K562 (cell line): ENCODE measurements at places on chromosomes 6 and 20.
A peak's percentile ranks its signal among the peaks of the same experiment; 100 is the strongest.

DNA sequence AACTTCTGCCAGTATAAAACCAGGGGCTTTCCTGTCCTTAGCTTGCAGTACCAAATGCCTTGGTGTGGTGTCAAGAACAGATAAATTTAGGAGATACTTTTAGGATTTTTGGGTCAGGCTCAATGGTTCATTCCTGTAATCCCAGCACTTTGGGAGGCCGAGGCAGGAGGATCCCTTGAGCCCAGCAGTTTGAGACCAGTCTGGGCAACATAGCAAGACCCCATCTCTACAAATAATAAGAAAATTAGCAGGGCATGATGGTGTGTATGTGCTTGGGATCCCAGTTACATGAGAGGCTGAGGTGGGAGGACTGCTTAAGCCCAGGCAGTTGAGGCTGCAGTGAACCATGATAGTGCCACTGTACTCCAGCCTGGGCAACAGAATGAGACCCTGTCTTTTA is 3.2 kb upstream of the ZBTB12 start:
- peaks cover 44% of the 10 kb centered on the region for H3K4me1 ChIP-seq
- H3K4me3 ChIP-seq, result no peak overlapping the region
- H3K36me3 ChIP-seq, result peaks cover 7% of the 10 kb centered on the region; the same call in 1 of the 3 replicates
- H3K27ac ChIP-seq, result no peak overlapping the region

DNA sequence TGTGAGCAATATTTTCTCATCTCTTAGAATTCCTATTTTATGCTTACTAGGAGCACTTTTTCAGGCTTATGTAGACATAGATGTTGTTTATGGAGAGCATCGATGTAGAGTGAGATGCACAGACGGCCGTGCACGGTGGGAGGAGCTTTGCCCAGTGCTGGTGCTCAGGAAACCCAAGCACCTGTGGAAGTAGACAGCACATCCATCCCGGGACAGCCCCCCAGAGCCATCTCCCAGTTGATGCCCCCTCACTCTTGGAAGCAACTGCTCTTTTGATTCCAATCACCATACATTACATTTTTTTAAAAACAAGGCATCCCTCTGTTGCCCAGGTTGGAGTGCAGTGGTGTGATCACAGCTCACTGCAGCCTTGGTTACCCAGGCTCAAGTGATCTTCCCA is 143.7 kb downstream of the SMOC2 start:
- H3K4me3 ChIP-seq, result no peak overlapping the region
- no peak overlapping the region for H3K27ac ChIP-seq
- peaks cover 34% of the 10 kb centered on the region for H3K27me3 ChIP-seq
- H3K36me3 ChIP-seq, result no peaks in the 10 kb centered on the region
- DNase-seq, result no peak

GRCh38 chr6:109653264-109653663 is 37.7 kb downstream of the AK9 start:
- H3K27me3 ChIP-seq, result peaks cover 3% of the 10 kb centered on the region; the same call in 1 of the 2 replicates
- no peaks in the 10 kb centered on the region for H3K36me3 ChIP-seq
- H3K27ac ChIP-seq, result no peak overlapping the region
- H3K4me1 ChIP-seq, result no peaks in the 10 kb centered on the region

- no peaks in the 10 kb centered on the region for H3K27me3 ChIP-seq
Measured at GRCh38 chr20:60352017-60352416, 393.8 kb downstream of the CDH26 start.

GRCh38 chr6:41625442-41625841 is 12.8 kb upstream of the MDFI start:
- H3K4me3 ChIP-seq, result no peak overlapping the region
- H3K4me1 ChIP-seq, result no peaks in the 10 kb centered on the region
- H3K36me3 ChIP-seq, result no peaks in the 10 kb centered on the region
- DNase-seq, result no peak

DNA sequence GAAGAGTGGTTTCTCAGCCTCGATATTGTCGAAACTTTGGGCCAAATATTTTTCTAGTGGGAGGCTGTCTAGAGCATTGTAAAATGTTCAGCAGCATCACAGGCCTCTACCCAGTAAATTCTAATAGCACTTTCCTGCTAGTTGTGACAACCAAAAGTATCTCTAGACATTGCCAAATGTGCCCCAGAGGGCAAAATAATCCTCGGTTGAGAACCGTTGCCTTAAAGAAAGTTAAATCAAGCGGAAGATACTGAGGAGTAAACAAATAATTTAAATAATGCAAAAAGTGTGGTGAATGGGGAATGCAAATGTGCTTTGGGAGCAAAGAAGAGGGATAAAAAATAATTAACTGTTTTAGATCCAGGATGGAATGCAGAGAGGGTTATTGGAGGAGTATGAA is 106.4 kb upstream of the ASCC3 start:
- no peak for DNase-seq
- H3K27me3 ChIP-seq, result no peaks in the 10 kb centered on the region
- no peaks in the 10 kb centered on the region for H3K4me1 ChIP-seq
- H3K4me3 ChIP-seq, result no peak overlapping the region
- no peaks in the 10 kb centered on the region for H3K36me3 ChIP-seq

DNA sequence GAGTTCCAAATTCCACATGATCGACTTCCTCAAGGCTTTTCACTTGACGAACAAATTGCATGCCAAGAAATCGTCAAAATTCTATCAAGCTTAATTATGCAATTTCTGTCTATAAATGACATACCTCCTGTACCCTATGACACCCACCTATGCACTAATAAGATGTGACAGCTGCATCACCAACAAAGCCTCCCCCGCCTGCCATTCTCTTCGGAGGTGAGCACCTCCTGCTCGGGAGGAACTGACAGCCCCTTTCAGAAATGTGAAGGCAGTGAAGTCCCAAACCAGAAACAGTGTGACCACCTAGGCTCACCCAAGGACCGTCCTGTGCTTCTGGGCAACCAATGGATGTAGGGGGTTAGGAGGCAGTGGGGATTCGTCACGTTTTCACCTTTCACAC is 37.1 kb downstream of the GPR6 start:
- no peak overlapping the region for H3K27ac ChIP-seq
- DNase-seq, result no peak
- no peak overlapping the region for H3K4me3 ChIP-seq

GRCh38 chr6:161274898-161275297 is 1.0 kb upstream of the AGPAT4 start:
- no peaks in the 10 kb centered on the region for H3K27me3 ChIP-seq
- H3K36me3 ChIP-seq, result no peaks in the 10 kb centered on the region
- H3K4me3 ChIP-seq, result no peak overlapping the region

- peak; percentile 48 for DNase-seq
- H3K27me3 ChIP-seq, result peaks cover 24% of the 10 kb centered on the region
- no peaks in the 10 kb centered on the region for H3K4me1 ChIP-seq
Measured at GRCh38 chr6:40894962-40895799, 143.8 kb downstream of the UNC5CL start.

GRCh38 chr20:3876676-3877075 is 12.5 kb upstream of the PANK2 start:
- DNase-seq, result no peak
- H3K27ac ChIP-seq, result no peak overlapping the region
- peaks cover 9% of the 10 kb centered on the region; the same call in 1 of the 3 replicates for H3K36me3 ChIP-seq
- no peaks in the 10 kb centered on the region for H3K27me3 ChIP-seq
- no peaks in the 10 kb centered on the region; the same call in 1 of the 2 replicates for H3K4me1 ChIP-seq

GRCh38 chr6:167699141-167699931 is 127.4 kb upstream of the AFDN start:
- H3K36me3 ChIP-seq, result no peaks in the 10 kb centered on the region
- H3K27ac ChIP-seq, result no peak overlapping the region
- DNase-seq, result no peak
- H3K4me3 ChIP-seq, result no peak overlapping the region
- H3K27me3 ChIP-seq, result peaks cover 61% of the 10 kb centered on the region

DNA sequence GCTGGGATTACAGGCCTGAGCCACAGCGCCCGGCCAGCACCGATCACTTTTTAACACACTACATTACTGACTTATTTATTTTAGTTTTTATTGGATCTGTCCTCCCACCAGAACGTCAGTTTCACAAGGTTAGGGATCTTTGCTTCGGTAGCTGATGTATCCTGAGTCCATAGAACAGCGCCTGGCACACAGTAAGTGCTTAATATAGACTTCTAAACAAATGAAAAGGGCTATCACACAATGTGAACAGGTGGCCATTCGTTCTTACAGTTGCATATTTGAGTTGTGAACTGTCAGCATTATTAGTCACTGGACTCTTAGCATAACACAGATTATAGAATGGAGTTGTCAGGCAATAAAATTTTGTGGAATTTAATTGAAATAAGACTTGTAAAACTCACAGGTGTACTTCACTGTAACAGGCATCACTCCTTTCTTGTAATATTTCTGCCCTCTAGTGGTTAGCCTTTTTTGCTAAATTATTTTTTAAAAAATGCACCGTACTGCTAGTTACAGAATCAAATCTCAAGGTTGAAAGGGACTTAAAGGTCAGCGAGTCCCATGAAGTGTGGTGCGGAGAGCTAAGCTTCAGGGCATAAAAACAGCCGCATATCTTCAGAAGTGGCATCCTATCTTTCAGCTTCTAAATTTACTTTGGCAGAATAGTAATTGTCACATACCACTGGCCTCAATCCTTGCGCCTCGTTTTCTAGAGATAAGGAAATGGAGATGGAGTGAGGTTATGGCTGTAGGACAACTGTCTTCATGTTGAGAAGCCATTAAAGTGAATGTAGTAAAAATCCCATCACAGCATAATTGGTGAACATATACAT is 3.4 kb upstream of the TBC1D7 start:
- no peak overlapping the region for H3K4me3 ChIP-seq
- DNase-seq, result peak; percentile 42
- H3K36me3 ChIP-seq, result no peaks in the 10 kb centered on the region
- peaks cover 24% of the 10 kb centered on the region for H3K4me1 ChIP-seq
- H3K27ac ChIP-seq, result no peak overlapping the region

DNA sequence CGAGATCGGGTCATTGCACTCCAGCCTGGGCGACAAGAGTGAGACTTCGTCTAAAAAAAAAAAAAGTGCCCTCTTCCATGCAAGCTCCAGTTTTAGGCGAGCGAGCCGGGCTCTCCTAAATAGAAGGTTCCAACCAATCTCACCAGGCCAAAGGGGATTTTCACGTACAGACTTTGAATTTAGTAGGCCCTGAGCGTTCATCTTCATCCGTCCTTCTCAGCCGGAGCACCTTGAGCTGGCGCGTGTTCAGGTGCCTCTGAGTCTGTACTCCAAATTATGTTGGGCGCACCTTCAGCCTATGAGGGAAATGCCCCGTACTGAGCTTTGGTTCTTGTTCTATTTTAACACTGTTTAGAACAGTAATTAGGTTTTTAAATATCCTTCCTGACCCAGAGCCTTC is 817 bp upstream of the TAP2 start:
- no peak overlapping the region for H3K27ac ChIP-seq
- DNase-seq, result no peak
- H3K36me3 ChIP-seq, result peaks cover 26% of the 10 kb centered on the region; the same call in 2 of the 3 replicates
- no peak overlapping the region for H3K4me3 ChIP-seq

- DNase-seq, result peak; percentile 88
- peak overlapping the region; percentile 96 for H3K27ac ChIP-seq
- H3K27me3 ChIP-seq, result no peaks in the 10 kb centered on the region
Measured at GRCh38 chr6:151390851-151391470, 398 bp downstream of the ZBTB2 start.

- DNase-seq, result peak; percentile 90
- H3K27ac ChIP-seq, result peak overlapping the region; percentile 73
- peaks cover 25% of the 10 kb centered on the region for H3K27me3 ChIP-seq
- peaks cover 79% of the 10 kb centered on the region for H3K4me1 ChIP-seq
Measured at GRCh38 chr20:62476056-62476838, 452 bp upstream of the GATA5 start.

GRCh38 chr20:50891138-50891537 is 40.1 kb downstream of the ADNP start:
- no peaks in the 10 kb centered on the region for H3K27me3 ChIP-seq
- H3K4me3 ChIP-seq, result no peak overlapping the region
- H3K27ac ChIP-seq, result no peak overlapping the region
- H3K36me3 ChIP-seq, result peaks cover 74% of the 10 kb centered on the region
- DNase-seq, result no peak
- H3K4me1 ChIP-seq, result peaks cover 1% of the 10 kb centered on the region; the same call in 2 of the 3 replicates

DNA sequence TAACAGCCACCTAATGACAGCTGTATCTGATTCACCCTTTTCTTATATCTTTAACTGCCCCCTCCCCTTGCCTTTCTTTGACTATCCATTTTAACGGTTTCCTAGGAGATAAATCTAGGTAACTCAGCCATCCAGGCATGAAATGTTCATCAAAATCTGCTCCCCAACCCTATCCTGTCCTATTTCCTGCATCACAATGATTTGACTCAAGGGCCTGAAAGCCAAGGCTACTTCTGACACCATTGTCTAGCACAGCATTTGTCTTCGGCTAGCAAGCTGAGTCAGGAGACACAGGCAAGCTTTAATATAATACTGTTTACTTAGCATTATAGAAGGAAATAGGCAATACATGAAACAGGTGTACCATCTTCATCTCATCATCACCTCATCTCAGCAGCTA is 31.6 kb upstream of the MANEA start:
- no peak overlapping the region for H3K4me3 ChIP-seq
- no peaks in the 10 kb centered on the region for H3K27me3 ChIP-seq
- no peak overlapping the region for H3K27ac ChIP-seq
